ENCODE measurements at places on chromosomes 6 and 20.

GRCh38 chr20:61942526-61942925 is 123.2 kb downstream of the TAF4 start:
- DNase-seq: no peak

DNA sequence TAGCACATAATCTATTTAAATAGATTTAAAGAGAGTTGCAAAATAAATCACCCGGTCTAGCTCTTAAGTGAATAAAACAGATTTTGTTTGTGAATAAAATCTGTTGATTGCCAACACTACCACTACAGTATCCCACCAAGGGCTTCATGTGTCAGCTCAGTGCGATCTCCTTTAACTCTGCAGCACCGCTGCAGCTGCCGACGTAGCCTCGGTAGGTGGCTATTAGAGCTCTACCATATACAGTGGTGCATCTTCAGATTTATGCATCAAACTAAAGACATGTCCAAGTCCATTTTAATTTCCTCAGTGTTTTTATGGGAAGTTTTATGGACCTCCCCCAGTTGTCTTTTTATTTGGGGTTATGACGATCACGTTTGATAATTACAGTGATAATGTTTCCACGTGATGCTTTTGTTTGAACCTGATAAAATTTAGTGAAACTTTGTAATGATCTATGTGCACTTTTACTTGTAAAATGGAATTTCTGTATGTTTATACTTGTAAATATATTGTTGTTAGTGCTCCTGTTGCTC is 26.7 kb downstream of the ECI2 start:
- DNase-seq: no peak

DNA sequence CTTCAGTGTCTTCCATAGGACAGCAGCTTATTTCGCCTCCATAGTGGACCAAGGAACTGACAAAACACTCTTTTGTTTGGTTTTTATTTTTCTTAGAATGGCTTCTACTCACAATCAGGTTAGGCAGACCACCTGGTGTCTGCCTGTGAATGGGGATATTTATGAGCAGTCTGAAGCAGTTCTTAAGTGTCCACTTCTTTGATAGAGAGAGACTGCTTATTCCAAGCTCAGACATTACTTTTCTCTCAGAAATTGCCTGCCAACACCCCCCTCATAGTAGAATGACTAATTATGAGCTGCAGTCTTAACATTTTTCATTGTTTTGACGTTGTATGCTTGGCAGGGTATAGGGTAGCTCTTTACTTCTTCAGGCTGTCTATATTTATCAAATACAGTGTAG is 174.7 kb downstream of the ZFAND3 start:
- no peak for DNase-seq

- DNase-seq: peak; percentile 2
Observed at GRCh38 chr20:7935027-7935551, 5.2 kb downstream of the HAO1 start.

- DNase-seq: no peak
Observed at GRCh38 chr6:16766043-16766536, 4.8 kb upstream of the ATXN1 start.

GRCh38 chr20:9143926-9144325 is 75.0 kb downstream of the PLCB4 start:
- no peak for DNase-seq

- no peak for DNase-seq
Observed at GRCh38 chr6:163438940-163439335, 24.4 kb downstream of the QKI start.

GRCh38 chr6:57283106-57283505 is 34.3 kb upstream of the PRIM2 start:
- DNase-seq: no peak

- no peak for DNase-seq
Observed at GRCh38 chr20:14928083-14928482, 590.7 kb upstream of the FLRT3 start.

GRCh38 chr6:157789861-157790260 is 33.2 kb upstream of the SNX9 start:
- DNase-seq: no peak
